ENCODE measurements at places on chromosomes 1 and 21. TPM values are rescaled to one million over a fixed set of nuclear protein-coding genes. Genes with fewer than 3 reads are reported as not detected.

Gene GJB3
- total RNA-seq = not detected

Gene FMN2
- 50.0 TPM for total RNA-seq

Gene CFHR5
- not detected for total RNA-seq

DNA sequence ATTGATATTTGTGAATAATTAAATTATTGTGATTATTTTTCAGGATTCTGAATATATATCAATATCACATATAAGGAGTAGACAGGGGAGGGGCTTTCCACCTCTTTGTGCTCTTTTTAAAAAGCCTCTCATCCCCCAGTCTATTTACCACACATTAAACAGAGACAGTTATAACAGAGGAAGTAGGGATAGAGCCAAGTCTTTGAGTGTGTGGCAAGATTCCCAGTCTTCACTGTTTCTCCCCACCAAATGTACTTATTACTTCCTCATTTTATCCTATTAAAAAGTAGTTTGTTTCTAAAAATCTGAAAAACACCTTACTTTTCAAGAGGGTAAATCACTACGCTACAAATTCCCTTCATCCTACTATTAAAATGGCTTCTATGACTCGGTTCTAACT, 46.7 kb downstream of the EPS15 start:
- peak; percentile 35 for DNase-seq
- H3K4me3 ChIP-seq = no peak overlapping the region
- peaks cover 8% of the 10 kb centered on the region for H3K36me3 ChIP-seq
- H3K27me3 ChIP-seq = no peaks in the 10 kb centered on the region
- H3K4me1 ChIP-seq = no peaks in the 10 kb centered on the region

DNA sequence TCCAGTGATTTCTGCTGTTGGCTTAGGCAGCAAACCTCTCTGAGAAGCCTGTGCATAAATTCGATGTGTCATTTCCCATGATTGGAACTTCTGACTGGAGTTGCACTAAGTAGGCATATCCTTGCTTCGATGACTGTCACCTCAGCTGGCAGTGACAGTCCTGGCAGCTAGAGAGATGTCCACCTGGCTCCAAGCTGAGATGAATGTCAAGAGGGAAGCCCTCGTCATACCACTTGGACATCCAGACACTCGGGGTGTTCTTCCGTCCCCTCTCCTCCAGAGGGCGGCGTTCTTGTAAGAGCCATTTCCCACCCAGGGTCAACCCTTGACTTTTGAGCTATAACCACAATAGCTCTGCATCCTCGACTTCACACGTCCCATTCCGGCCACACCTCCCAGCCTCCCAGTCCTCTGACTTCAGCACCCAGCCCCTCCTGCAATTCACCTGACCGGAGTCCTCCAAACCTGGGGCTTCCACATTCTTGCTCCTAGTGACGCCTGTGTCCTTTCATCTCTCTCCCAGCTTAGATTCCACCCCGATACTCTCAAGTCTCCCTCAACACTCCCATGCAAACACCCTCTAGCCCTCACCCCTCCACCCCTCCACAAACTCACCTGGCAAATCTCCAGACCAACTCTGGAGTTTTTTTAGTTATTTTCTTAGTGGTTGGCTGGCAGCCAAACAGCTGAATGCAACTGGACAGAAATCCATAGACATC, 17.3 kb downstream of the CA6 start:
- no peak for DNase-seq
- no peak overlapping the region for H3K4me3 ChIP-seq
- no peak overlapping the region for H3K27ac ChIP-seq
- H3K36me3 ChIP-seq = no peaks in the 10 kb centered on the region

Gene MPZL1
- 81.7 TPM for total RNA-seq

DNA sequence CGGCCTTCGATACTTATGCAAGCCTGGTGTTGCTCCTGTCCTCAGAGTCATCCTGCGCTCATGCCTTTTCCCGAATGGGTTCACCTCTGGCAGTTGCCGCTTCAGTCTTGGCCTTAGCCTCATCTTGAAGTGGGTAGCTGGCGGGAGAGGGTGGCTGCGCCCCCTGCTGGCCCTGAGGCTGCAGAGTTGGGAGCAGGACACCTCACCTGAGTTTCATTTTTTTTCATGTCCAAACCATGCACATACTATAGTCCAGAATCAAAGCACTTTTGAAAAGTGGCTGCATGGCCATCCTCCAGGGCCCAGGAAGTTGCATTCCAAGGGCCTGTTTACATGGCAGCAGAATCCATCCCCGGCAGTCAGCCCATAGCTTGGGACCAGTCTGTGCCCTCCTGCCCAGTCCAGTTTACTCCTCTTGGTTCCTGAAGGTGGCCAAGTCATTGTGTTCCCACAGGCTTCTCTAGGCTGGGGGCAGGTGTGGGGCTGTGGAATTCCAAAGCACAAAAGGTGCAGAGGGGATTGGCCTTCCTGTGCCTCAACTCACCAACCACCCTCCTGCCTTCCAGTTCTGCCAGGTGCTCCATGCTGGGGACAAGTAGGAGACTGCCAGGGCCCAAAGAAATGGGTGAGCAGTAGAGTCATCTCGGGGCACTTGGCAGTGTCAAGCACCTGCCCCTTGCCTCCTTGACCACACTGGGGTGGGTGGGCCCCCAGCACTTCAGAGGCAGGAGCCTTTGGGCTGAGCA, 44.0 kb downstream of the YARS1 start:
- H3K27me3 ChIP-seq = no peaks in the 10 kb centered on the region
- peaks cover 40% of the 10 kb centered on the region for H3K36me3 ChIP-seq
- DNase-seq = peak; percentile 74
- H3K27ac ChIP-seq = no peak overlapping the region

All from IMR-90 (cell line).